ENCODE measurements at places on chromosomes 3 and 15. TPM values are rescaled to one million over a fixed set of nuclear protein-coding genes. Genes with fewer than 3 reads are reported as not detected.

- no peaks in the 10 kb centered on the region for H3K27me3 ChIP-seq
- H3K27ac ChIP-seq = no peak overlapping the region
- no peaks in the 10 kb centered on the region for H3K4me1 ChIP-seq
- H3K4me3 ChIP-seq = no peak overlapping the region
- no peak for DNase-seq
- H3K36me3 ChIP-seq = no peaks in the 10 kb centered on the region
Observed at GRCh38 chr3:168220556-168220955, 124.8 kb upstream of the GOLIM4 start.

Gene GOLGA8O
- not detected for total RNA-seq

DNA sequence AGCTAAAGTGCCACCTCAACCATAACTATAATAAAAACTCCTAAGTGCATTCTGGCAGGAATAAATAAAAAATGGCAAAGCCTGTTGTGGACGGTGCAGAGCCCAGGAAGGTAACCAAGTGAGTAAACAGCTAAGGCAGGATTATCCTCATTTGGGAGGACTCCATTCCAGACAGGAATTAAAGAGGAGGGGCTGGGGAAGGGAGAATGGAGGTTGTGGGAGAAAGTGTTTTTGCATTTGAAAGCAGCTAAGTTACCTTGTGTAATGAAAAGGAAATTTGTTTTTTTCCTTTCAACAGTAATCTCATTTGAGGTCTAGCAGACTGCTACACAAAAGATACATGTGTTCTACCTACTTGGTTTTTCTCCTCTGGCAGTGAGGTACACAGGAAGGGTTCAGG lies 248.5 kb downstream of the TIGIT start:
- H3K27ac ChIP-seq = no peak overlapping the region
- no peak overlapping the region for H3K4me3 ChIP-seq
- no peaks in the 10 kb centered on the region for H3K27me3 ChIP-seq
- H3K4me1 ChIP-seq = no peaks in the 10 kb centered on the region

DNA sequence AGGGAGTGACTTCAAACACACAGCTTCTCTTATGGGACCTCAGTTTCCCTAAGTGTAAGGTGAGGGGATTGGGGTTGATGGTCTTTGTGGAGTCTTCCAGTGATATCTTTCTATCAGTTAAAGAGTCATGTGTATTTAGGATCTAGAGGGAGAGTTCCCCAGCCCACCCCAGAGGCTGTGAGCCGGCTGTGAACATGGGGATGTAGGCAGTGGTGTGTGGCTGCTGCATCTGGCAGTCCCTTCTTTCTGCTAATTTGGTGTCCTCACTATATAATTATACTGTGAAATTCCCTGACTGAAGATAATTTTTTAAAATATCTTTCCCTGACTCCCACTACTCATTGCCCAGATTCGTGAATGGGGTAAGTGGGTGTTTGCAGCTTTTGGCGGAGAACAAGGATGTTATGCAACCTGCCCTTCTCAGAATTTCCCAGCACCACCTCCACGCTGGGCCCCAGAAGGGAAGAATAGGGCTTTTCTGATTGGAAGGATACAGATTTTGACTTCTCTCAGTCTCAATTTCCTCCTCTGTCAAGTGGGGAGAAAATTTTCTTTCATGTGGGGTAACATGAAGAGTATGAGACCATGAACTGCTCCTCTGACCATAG lies 79.0 kb upstream of the RASGRF1 start:
- no peak for DNase-seq
- H3K27ac ChIP-seq = no peak overlapping the region
- no peaks in the 10 kb centered on the region for H3K27me3 ChIP-seq
- no peaks in the 10 kb centered on the region for H3K4me1 ChIP-seq
- no peak overlapping the region for H3K4me3 ChIP-seq
- H3K36me3 ChIP-seq = no peaks in the 10 kb centered on the region

DNA sequence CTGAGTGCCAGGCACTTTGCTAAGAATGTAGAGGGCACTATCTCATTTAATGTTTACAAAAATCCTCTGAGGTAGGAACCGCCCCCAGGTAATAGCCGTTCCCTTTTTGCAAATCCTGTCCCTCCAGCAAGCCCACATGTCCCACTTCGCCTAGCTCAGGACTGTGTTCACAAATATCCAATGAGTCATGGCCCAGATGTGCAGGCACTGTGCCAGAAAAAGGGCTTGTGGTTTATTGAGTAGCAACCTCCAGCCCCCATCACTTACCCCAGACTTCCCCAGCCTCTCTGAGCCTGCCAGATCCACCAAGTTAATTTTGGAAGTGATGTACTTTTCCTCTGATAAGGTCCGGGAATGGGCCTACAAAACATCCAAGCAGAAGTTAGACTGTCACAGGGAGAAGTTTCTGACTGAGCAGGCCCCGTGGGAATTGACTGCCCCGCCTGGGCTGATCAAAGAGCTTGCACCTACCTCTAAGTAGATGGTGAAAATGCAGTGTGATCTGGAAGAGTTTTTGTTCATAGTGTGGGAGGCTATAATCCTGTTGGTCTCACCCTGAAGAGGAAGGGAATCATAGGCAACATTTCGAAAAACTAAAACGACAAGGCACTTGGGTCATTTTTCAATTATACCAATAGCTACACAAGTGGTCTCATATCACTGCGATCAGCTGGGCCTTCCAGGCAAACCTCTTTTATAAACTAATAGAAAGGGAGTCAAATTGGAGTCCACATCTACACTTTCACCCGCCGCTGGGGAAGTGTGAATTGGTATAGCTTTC lies 15.7 kb downstream of the KIF9 start:
- no peaks in the 10 kb centered on the region for H3K27me3 ChIP-seq
- H3K4me1 ChIP-seq = peaks cover 11% of the 10 kb centered on the region
- H3K36me3 ChIP-seq = no peaks in the 10 kb centered on the region
- peak; percentile 51 for DNase-seq

DNA sequence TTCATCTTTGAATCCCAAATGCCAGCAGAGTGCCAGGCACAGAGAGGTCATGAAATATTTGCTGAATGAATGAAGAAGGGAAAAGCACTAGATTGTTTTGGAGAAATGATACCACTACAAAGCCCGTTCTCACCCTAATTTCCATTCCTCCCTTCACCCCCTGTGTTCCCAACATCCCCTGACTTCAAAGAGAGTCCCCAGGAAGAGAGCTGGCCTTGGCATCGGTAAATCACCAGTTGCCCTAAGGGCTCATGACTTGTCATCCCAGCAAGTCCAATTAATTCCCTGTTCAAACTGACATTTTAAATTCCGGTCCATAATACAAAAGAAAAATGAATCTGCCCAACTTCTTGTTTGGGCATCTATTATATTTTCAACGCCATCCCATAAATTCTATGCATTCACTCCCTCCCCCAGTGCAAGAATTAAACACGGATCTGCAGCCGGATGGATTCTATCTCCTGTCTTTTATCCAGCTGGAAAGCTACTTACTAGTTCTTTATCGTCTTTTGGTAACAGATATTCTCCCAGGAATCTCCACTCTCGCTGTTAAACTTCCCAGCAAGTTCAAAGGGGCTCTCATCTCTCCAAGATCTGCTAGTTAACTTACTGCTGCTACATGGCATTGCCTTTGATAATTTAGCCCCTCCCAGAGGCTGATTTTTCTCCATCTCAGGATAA lies 63.9 kb upstream of the TSC22D2 start:
- no peak overlapping the region for H3K27ac ChIP-seq
- no peak for DNase-seq
- H3K4me3 ChIP-seq = no peak overlapping the region

- no peaks in the 10 kb centered on the region for H3K36me3 ChIP-seq
- H3K4me1 ChIP-seq = no peaks in the 10 kb centered on the region
- no peaks in the 10 kb centered on the region for H3K27me3 ChIP-seq
- DNase-seq = no peak
- no peak overlapping the region for H3K4me3 ChIP-seq
- no peak overlapping the region for H3K27ac ChIP-seq
Observed at GRCh38 chr15:99729327-99729726, 3.9 kb downstream of the LYSMD4 start.

Gene SATB1
- 0.72 TPM for total RNA-seq

Gene PPM1M
- total RNA-seq = 25.9 TPM

Gene CD80
- 51.8 TPM for total RNA-seq

DNA sequence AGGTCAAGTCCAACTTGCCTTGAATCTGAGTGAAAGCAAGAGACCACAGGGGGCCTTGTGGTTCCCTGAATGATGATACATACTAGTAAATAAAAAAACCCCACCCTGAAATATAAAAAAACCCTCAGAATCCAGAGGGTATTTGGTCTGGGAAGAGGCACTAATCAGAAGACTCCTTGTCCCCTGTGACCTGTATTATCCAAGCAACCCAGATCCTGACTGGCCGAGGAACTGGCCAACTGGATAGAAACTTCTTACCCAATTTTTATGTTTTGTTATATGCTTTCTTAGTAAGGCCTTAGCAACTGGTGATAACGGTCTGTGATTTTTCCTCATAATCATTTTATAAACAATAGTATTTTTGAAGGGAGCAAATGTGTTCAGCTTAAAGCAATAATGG lies 17.5 kb downstream of the ABI3BP start:
- no peaks in the 10 kb centered on the region for H3K36me3 ChIP-seq
- H3K4me1 ChIP-seq = no peaks in the 10 kb centered on the region
- H3K4me3 ChIP-seq = no peak overlapping the region
- no peak overlapping the region for H3K27ac ChIP-seq
- no peak for DNase-seq
- H3K27me3 ChIP-seq = no peaks in the 10 kb centered on the region

DNA sequence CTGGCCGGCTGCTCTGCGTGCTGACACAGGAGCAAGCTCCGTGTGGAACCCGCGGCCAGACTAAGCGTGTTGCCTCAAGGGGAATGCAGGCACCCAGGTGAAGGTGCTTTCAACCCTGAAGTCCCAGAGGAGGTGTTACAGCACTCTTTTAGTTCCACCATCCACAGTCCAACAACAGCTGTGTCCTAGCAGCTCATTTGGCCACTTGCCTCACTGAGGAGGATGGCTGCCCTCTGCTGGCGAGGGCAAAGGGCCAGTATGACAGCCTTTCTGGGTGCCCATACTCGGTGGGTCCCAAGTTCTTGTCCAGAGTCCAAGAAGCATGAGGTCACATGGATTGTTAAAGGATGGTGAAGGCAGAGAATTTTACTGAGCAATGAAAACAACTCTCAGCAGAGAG lies 87.8 kb downstream of the C3orf85 start:
- no peak overlapping the region for H3K27ac ChIP-seq
- DNase-seq = no peak
- H3K36me3 ChIP-seq = no peaks in the 10 kb centered on the region
- H3K4me1 ChIP-seq = no peaks in the 10 kb centered on the region

Gene PLA2G4E
- total RNA-seq = 0.05 TPM

DNA sequence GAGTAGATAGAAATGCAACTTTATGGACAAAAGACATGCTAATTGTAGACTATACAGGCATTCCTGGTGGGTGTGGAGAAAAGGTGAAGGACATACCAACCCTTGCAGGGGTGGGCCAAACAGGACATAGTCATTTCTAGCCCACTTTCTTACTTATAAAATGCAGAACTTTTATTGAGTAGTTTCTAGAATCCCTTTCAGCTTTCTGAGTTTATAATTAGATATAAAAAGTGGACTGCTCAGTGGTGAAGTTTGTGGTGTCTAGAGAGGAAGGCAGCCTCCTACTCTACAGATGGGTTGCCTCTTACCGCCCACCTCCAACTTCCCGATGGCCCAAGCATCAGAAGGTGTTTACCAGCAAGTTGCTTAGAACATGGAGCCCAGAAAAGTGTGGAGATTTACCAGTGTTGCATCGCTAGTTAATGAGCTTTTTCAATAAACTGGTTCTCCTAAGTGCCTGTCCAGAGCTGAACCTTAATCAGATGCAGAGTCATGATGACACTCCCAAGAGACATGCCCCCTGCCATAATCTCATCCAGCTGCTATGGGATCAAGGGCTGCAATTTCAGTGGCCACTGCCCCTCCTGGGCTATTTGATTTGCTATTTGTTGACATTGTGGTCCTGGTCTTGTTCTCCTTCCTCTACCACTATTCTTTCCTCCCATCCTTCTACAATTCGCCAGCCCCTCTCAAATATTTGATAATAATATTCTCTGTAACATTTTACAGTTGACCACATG lies 77.5 kb upstream of the STRIT1 start:
- DNase-seq = no peak
- no peak overlapping the region for H3K27ac ChIP-seq
- no peaks in the 10 kb centered on the region for H3K4me1 ChIP-seq
- no peaks in the 10 kb centered on the region for H3K36me3 ChIP-seq
- H3K4me3 ChIP-seq = no peak overlapping the region
- H3K27me3 ChIP-seq = no peaks in the 10 kb centered on the region

Gene C3orf80
- total RNA-seq = not detected

- H3K4me1 ChIP-seq = no peaks in the 10 kb centered on the region
- H3K4me3 ChIP-seq = no peak overlapping the region
- peaks cover 26% of the 10 kb centered on the region for H3K36me3 ChIP-seq
- peak overlapping the region; percentile 10 for H3K27ac ChIP-seq
- DNase-seq = no peak
Observed at GRCh38 chr3:136149667-136150066, 46.5 kb downstream of the MSL2 start.

Gene TLR9
- total RNA-seq = 4.8 TPM

DNA sequence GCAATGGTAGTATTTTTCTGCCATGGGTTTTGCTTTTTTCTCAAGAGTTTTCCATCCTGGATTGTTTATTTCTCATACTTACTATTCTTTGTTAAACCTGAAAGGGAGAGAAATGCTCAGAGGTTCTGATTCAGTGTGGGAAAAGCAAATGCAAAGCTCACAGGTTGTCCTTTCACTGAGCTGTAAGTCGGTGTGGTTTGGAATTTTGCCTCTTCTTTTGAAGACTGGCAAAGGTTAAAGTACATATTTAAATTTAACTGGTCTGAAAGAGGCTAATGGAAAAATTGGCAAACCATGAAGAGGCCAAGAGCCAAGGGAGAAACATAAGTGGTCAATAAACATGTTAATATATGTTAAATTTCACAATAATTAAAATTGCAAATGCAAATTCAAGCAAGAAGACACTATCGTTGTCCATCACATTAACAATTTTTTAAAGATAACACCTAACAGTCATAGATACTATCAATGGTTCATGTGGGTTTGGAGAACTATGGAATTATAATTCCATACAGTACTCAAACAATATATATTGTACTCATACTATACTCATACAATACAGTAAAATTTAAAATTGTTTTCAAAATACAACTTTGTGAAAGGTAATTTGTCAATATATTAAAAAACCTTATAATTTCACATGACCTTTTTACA lies 246.8 kb upstream of the STT3B start:
- no peaks in the 10 kb centered on the region for H3K27me3 ChIP-seq
- H3K4me3 ChIP-seq = no peak overlapping the region
- no peak for DNase-seq
- H3K27ac ChIP-seq = no peak overlapping the region
- H3K4me1 ChIP-seq = no peaks in the 10 kb centered on the region

Gene ZNF385D
- not detected for total RNA-seq

Data from GM12878 (cell line).